ENCODE measurements at places on chromosomes 4 and X. TPM values are rescaled to one million over a fixed set of nuclear protein-coding genes. Genes with fewer than 3 reads are reported as not detected.

The FGB gene
- polyA plus RNA-seq: not detected

The PHEX gene
- 0.46 TPM for polyA plus RNA-seq

DNA sequence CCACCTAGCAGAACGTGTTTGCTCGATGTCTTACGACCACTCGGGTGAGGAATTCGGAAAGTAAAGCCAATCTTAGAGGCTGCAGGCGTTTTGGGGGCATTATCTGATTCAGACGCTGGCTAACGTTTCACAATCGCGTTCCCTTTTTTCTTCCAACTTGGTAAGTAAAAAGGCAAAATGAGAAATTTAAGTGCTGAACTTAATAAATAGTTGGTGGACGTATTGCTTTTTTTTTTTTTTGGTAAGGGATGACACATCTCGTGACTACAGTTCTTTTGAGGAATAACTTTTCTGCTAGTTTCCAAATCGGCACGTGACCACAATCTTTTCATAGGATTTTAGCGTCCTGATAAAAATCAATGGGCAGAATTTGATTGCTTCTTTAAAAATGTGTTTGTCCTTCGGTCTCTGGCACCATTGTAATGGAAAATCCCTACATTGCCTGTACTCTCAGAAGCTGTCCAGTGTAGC is 848 bp downstream of the RAB9A start:
- no peaks in the 10 kb centered on the region for H3K36me3 ChIP-seq
- peaks cover 46% of the 10 kb centered on the region for H3K4me1 ChIP-seq
- peak overlapping the region; percentile 58 for H3K4me3 ChIP-seq
- no peak for DNase-seq

DNA sequence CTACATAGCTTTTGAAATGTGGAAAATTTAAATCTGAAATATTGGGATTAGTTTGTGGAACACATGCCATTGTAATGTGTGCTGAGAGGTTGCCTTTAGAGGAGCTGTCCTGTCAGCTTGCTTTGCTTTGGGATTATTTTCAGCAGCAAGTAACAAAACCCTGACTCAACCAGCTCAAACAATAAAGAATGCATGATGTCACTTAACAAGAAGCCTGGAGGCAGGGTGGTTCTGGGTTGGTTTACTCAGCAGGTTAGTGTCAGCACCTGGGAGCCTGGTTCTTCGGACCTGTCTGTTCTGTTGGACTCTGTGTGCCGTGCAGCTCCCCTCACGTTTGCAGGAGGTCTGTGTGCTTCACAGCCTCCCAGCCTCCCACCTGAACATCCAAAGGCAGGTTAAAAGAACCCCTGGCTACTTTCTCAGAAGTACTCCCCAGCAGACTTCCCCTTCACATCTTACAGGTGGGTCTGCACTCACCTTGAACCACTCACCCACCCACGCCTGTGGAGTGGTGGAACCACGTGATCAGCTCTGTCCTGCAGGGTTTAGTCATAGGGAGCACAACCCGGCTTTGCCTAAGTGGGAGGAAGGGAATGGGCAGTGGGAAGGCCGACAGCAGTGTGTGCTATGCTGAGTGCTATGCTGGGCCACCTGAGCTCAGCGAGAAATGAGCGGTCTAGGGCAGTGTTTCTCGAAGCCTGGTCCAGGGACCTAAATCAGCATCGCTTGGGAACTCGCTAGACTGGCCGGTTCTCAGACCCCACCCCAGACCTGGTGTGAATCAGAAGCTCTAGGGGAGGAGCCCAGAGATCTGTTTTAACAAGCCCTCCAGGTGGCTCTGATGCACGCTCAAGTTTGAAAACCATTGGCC is 20.4 kb downstream of the TMEM131L start:
- no peak overlapping the region for H3K4me3 ChIP-seq
- no peaks in the 10 kb centered on the region for H3K36me3 ChIP-seq
- H3K27ac ChIP-seq: peak overlapping the region; percentile 89
- peaks cover 99% of the 10 kb centered on the region for H3K4me1 ChIP-seq

Measured in spleen (tissue), 13 donors.